Cerebellar nuclear complex (tissue), 1 donor: ENCODE measurements at places on chromosomes 4 and X.

GRCh38 chrX:40004246-40004535, 93.6 kb downstream of the BCOR start:
- DNase-seq, result no peak

DNA sequence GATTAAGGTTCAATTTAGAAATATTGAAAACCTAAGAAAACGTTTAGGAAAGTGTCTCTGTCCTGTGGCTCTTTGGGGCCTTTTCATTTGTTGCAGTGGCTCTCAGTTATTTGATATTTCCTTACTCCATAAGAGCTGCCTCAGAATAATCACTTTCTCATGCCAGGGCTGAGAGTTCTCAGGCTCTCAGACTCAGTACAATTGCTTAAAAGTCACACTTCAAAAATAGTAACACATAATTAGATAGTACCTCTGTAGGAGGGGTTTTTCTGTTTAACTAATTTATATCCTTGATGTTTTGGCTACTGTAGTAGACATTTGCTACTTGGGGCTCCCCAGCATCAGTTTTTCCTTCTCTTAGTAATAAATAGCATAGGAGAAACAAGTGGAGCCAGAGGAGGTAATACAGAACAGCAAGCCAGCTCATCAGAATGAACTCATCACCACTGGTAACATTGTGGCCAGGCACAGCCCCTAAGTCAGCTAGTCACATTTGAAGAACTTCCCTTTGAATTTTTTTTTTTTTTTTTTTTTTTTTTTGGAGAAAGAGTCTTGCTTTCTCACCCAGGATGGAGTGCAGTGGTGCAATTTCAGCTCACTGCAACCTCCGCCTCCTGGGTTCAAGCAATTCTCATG, 8.0 kb upstream of the HNRNPD start:
- DNase-seq, result no peak

- DNase-seq, result no peak
These were observed 38.8 kb downstream of the UGT2A3 start for GRCh38 chr4:68912807-68913206.

DNA sequence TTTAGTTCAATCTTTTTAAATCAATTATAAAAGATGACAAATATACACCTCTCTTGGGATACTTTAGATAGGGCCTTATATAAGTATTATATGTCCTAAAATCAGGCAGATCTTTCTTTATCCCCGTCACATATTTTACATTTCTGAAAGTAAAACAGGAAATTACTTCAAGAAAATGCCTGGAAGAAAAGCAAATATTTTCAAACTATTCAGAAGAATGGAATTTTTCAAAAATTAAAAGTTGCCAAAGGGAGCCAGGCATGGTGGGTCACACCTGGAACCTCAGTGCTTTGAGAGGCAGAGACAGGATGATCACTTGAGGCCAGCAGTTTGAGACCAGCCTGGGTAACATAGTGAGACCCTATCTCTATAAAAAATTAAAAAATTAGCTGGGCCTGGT, 34.4 kb downstream of the MGARP start:
- DNase-seq, result no peak

DNA sequence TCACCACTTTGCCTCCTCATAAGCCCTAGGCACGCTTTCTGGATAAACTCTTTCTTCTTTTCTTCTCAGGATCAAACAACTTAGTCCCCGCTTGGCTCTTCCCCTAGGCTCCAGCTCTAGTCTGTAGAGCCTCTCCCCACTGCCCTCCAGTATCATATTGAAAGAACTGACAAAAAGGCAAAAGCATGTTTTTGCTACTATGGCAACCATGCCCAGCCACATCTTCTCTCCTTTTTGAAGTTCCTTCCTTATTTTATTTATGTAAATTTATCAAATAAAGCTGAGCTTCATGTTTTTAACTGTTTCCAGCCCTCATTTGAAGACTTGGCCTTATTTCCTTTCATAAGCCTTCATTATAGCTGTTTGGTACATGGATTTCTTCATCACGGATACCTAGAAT, 86.0 kb upstream of the LIMCH1 start:
- no peak for DNase-seq

DNA sequence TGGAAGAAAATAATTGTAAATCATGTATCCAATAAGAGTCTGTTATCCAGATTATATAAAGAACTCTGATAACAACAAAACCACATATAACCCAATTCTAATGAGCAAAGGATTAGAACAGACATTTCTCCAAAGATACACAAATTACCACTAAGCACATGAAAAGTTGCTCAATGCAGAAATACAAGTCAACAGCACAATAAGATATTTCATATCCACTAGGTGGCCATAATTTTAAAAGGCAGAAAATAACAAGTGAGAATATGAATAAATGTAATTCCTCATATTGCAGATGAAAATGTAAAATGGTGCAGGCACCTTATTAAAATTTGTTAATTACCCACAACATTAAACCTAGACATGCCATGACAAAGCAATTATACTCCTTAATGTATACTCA, 73.9 kb upstream of the ZCCHC13 start:
- no peak for DNase-seq

DNA sequence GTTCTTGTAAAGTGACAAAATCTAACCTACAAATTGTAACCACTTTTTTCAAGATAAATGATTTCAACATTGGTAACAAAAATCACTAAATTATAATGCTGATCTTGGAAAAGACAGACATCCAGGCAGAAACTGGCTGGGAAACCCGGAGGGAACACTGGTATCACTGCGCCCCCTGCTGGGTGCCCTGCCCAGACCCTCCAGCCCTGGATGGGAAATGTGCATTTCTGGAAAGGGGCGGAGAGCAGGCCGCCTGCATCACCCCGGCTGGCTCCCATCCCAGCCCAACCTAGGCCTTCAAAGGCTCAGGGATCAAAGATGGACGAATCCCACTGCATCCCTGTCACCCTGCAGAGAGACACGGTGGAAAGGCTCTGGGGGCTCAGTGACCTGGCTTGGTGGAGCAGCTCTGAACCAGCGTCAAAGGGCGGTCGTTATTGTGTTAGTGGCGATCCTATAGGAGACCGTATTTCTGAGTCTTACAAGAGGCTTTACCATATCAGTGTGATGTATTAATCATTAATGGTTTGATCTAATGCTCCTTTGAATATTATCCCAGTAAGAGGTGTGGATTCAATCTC, 37.3 kb downstream of the ACOX3 start:
- DNase-seq, result no peak

DNA sequence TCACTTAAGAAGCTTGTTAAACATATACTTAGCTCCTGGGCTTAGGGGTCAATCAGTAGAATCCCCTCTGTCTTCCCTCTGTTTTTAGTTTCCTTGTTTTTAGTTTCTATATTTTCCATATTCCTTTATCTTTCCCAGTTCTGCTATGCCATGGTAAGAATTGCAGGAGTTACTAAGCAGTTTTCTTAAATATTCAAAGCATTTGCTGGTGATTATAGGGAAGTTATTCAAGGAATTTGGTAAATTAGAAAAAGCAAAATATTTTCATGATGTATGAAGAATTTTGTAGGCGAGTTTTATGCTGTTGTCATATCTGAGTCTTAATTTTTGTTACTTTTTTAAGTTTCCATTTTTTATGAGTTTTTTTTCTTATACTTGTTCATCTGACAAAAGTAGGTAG, 91.6 kb upstream of the NUDT6 start:
- DNase-seq, result no peak

GRCh38 chrX:130174045-130174704, 2.4 kb downstream of the RAB33A start:
- no peak for DNase-seq

- no peak for DNase-seq
These were observed 57.4 kb downstream of the ANTXR2 start for GRCh38 chr4:80015407-80016189.

- no peak for DNase-seq
These were observed 10.1 kb downstream of the OTOP1 start for GRCh38 chr4:4216648-4217047.

- DNase-seq, result no peak
These were observed 694.4 kb upstream of the FAM241A start for GRCh38 chr4:111450867-111451266.

DNA sequence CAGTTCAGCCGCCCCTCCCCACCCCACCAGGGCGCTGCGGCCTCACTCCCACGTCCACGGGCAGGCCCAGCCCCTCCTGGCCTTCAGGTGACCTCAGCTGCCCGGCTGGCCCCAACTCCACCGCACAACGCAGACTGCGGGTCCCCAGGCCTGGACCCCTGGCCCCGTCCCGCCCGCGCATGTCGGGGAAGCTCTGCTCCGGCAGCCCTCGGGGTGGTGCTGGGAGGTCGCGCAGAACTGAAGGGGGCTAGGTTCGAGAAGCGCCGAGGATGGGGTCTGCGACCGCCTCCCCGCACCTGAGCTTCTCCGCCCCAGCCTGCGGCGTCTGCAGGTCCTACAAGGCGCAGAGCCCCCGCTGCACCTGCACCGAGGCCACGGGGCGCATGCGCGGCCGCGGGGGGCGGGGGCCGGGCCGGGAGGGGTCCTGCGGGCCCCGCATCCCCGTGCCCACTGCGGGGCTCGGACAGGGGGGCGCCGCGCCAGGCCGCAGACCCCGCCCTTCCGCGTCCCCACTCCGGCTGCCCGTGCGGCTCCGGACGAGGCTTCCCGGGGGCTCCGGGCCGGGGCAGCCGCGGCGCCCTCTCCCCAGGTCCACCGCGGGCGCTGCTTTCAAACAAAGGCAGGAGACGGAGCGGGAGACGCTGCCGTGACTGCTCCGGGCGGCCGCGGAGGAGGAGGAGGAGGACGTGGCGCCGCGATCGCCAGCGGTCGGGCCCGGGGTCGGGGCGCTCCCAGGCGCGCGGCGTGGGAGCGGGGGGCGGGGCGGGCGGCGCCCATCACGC, 672 bp upstream of the NAT8L start:
- DNase-seq, result peak; percentile 18

DNA sequence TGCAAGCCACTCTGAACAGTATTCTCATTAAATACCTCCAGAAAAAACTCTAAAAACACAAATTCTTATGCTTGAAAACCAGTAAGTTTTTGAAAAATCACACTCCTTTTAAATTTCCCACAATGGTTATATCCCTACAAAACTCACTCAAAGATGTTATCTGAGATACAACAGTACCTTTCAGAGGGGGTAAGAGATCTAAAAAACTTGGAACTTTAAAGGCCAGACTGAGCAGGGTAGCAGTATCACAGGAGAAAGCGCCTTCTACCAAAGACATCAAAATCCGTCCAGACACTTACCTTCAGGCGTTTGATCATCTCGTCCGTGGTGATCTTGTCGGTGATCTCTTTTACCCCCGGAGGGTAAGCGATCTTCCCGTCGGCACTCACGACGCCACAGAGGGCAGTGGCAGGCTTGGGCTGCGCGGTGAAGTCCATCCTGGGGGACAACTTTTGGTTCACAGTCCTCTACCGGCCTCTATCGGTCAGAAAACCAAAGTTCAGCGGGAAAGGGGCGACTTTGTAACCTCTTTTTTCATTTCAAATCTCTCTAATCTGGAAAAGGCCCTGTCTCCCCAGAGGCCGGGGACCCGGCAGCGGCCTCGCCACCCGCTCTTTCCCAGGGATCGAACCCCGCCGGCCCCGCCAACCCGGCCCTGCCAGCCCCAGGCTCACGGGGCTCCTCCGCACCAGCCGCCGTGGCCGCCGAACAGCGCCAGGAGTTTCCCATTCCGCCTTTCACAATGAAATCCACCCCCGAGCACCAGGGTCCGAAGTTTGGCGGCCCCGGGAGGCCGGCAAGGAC, 1.4 kb downstream of the PDS5A start:
- DNase-seq, result peak; percentile 49

DNA sequence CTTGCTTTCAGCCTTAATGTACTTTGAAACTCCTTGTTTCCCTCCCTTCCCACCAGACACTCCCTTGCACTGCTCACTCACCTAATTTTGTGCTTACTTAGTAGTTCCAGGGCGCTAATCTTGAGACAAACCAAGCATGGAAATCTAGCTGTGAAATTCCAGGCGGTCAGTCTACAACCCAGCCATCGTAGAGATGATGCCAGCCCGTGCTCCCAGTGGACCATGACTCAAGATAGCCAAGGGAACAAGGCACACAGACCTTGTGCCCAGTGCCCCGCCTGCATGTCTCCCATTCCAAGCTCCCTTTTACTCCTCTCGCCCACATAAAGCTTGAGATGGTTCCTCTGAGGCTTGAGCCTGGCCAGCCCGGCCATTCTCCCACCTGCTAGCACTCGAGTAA, 11.1 kb downstream of the TREX2 start:
- no peak for DNase-seq

DNA sequence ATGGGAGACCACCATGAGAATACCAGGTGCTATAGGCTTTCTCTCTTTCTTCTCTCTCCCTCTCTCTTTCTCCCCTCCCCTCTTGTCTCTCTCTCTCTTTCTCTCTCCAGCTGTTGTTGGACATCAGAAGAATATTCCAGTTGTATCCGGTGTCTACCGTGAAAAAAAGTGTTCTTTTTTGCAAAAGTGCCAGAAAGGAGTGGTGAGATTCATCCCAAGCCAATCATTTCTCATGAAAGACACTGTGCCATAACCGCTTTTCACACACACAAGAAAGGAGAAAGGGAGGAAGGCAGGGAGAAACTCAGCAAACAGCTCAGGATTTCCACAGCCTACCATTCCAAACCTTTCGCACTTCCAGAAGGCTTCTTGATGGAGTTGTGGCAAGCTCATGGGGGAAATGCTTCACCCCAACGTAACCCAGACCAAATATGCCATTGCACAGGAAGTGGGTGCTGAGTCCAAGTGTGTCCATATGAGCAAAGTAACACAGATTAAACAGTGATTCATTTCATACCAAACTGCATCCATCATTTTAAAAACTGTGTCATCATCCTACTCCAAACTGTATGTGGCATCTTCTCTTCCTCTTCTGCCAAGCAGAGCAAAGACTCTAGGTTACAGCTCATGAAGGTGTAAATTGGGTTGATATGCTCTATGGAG, 224.0 kb downstream of the APBB2 start:
- no peak for DNase-seq

DNA sequence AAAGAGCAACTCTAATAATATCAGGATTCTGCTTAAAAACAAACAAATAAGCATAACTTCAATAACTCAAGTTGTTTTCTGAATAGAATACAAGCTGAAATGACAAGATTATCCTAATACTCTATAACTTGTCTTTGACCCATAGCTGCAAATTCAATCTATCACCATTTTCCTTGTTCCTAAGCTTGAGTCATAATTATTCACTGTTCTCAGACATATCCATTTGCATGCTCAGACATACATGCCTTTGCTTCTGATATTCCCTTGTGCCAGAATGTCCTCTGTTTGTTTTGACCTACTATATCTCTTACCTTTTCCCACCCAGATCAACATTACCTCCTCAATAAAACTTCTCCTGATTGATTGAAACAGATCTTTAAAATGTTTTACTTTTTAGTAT, 109.7 kb downstream of the SNCA start:
- DNase-seq, result no peak

DNA sequence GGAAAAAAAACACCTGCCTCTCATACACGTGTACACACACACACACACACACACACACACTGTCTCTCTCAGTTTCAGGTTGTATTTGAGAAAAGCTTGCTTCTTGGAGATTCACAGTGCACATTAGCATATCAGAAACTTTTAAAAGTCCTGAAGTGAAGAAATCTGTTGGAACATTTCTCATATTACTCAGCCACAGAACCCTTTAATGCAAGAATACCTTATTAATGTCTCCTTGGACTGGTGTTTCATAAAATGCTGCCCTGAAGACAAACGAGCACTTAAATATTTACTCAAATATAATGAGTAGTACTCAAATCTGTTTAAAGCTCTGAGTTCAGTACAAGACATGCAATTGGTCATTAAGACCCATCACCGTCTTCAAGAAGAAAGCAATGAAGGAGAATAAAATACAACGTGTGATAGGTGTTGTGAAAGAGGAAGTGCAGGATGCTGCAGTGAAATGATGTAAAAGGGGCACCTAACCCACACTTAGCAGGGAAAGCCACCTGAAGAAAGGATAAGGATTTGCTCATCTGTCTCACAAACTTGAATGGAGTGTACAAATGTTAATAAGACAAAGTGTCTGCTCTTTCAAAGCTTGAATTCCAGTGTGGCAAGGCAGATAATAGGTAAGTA, 57.0 kb downstream of the DCLK2 start:
- no peak for DNase-seq
